ENCODE measurements at places on chromosomes 4 and X.

GRCh38 chrX:27933361-27933760 lies 47.9 kb downstream of the DCAF8L1 start:
- DNase-seq: no peak

GRCh38 chrX:45850775-45851433 lies 650.2 kb upstream of the DIPK2B start:
- no peak for DNase-seq

- no peak for DNase-seq
These were observed 104.1 kb downstream of the ZAR1 start for GRCh38 chr4:48594180-48594579.

DNA sequence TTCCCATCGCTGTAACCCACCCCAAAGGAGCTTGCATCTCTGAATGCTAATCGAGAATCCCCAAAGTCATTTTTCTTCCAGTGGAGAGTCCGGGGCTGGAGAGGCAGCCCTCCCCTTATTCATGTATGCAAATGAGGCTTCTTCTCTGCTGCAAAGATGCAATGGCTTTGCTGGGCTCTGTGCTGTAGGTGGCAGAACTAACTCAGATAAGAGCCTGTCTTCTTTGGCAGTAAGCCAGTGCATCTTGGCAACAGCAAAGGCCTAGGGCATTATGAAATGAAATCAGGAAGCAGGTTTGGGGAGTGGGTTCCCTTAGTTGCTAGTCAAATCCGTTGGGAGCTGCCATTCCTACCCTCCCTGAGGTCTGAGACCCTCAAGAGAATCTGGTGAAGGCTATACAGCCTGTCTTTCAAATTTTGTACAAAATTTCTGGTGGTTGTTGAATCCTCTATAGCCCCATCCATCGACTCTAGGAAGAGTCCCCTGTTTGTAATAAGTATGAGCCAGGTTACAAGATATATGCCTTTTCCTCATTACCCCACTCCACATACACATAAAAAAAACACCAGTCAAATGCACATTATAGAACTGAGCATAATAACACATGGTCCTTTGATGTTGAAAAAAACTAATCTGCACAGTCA lies 290.6 kb upstream of the TAPT1 start:
- DNase-seq: no peak

DNA sequence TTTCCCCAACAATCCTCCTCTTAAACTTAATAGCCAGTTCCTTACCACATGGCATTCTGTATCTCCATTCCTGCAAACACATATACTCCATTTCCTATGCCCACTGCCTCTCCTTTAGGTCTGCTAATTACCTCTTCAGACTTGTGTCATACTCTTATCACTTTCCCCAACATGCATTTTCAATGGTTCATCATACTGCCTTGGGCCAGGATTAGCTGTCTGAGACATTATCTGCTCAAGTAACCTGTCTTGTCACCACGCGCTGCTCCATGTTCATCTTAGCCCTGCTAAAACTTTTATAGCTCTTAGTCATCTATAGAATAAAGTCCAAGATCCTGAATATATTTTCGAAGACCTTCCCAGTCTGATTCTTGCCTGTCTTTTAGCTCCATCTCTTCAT lies 224.1 kb upstream of the GK2 start:
- DNase-seq: no peak

DNA sequence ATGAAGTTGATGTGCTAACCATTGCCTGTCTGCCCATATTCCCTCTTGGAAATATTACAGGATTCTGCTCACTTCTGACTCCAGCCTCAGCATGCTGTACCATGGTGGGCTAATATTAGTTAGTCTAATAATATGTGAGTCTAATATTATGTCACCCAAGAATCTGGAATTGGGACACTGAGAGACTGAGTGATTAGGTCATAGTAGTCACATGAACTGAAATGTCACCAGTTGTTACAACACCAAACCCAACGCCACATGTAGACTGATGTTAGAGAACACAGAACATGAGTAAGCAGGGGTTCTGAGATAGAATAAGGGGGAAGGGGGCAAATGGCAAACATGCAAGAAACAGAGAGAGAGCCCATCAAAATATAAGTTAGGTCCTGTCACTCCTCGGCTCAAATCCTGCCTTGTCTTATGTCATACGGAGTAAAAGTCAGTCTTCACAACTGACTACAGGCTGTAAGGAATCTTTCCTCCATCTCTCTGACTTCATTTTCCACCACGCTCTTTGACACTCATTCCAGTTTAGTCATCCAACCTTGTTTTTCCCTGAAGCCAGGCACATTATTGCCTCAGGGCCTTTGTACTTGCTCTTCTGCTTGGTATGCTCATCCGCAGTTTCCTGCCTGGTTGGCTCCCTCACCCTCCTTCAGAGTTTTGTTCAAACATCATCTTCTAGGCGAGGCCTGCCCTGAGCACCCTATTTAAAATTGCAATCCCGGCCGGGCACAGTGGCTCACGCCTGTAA lies 9.6 kb upstream of the SLAIN2 start:
- DNase-seq: no peak

GRCh38 chrX:70172964-70173363 lies 4.3 kb upstream of the DGAT2L6 start:
- DNase-seq: no peak

GRCh38 chrX:108412783-108413182 lies 25.4 kb downstream of the COL4A6 start:
- DNase-seq: no peak

DNA sequence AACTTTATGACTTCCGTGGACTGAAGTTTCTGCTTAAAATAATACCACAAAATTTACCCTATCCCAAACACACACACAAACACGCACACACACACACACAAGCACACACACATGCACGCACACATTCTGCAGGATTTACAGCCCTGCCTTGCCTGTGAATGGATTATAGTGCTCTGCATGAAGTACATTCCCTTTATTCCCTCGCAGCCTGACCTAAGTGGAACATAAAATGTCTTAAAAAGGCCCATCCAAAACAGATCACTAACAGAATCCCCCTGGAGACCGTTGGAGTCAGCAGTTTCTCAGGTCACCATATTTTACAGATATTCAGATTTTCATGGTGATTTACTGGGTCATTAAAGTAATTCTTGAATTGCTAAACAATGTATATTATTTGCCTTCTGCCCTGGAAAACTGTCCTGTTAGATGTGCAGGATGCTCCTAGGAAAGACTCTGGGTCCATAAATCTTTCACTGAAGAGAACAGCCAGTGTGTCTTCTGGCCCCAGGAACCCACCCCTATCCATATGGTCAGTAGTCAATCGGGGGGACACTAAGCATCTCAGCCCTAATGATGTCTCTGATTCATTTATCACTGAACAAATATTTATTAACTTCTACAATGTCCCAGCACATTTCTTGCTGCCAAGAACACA lies 587.7 kb upstream of the BOD1L1 start:
- DNase-seq: no peak

GRCh38 chr4:139503622-139504166 lies 49.8 kb downstream of the RAB33B start:
- no peak for DNase-seq

DNA sequence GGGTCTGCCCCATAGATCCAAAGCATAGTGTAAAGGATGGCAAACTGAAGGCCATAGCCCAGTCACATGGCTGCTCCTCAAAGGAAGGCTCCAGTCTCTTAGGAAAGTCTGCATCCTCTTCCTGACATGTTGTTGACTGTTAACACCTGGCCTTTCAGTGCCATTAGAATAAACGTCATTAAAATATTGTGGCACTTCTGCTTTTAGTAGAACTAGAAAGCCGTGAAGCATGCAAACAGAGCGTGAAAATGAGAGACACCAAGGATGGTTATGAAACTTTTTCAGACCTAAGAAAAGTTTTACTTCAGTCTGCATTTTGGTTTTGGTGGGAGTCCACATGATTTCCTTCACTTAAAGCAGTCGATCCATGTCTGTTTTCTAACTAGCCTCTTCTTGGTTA lies 41.1 kb upstream of the AFF2 start:
- no peak for DNase-seq

- DNase-seq: no peak
These were observed 12.7 kb downstream of the ART3 start for GRCh38 chr4:76087007-76087769.

DNA sequence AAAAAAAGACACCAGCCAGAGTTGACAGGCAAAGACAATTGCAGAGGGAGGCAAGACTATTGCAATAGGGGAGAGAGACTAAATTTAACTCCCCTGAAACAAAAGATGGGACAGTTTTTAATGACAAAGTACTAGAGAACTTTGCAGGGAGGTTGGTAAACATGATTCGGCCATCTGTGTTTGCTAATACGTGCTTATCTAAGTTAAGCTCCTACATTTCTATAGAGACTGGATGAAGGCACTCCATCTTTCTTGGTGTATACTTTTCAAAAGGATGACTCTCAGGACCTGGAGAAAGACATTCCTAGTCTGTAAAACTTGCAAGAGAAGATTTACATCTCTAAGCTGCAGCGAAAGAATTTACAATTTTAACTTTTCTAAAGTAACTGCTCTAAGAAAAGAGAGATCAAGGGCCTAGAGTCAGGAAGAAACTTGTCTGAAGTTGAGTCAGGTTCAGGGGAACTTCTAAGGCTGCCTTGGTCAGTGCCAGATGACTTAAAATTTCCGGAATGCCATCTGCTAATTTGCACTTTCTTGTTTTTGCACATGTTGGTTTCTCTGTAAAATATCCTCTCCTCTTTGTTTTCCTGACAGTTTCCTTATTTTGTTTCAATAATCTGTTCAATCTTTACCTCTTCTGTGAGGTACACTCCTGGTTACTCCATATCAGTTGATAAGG lies 10.6 kb downstream of the ADAM29 start:
- no peak for DNase-seq

GRCh38 chr4:77443941-77444340 lies 161.7 kb upstream of the CXCL13 start:
- no peak for DNase-seq

GRCh38 chrX:148664995-148665394 lies 164.6 kb downstream of the AFF2 start:
- no peak for DNase-seq

GRCh38 chrX:46782034-46782433 lies 23.1 kb upstream of the SLC9A7 start:
- DNase-seq: no peak

GRCh38 chrX:7086384-7086783 lies 61.1 kb upstream of the STS start:
- no peak for DNase-seq

DNA sequence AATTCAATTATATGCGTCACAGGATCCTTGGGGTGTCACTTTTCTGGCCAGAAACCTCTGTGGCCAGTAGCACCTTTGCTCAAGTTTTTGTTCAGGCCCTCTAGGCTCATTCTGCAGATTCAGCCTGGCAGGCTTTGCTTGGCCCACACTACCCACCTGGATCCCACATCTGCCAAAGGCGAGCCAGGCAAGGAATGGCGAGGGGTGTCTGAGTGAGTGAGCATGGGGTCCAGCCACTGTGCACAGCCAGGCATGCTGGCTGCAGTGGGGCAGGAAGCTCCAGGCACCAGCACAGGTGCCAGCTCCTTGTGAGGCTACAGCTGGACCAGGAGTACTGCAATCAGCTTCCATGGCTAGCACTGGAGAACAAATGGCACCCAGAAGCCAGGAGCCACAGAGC lies 914.9 kb downstream of the FSTL5 start:
- no peak for DNase-seq

DNA sequence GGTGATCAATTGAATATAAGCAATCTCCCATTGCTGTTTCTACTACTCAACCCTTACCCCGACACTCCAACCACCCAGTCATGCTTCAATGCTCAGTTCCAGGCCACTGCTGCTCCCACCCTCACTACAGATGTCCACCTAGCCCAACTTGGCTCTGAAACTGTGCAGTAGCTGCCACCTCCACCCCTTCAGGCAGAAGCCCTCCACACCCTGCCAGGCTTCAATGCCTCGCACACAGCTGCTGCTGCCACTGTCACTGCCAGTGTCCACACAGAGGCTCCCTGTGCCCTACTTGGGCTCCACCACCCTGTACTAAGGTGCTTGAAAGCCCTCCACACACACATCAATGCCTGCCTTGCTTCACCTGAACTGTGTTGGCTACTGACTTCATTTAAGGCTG lies 34.6 kb downstream of the LAMTOR3 start:
- DNase-seq: no peak

DNA sequence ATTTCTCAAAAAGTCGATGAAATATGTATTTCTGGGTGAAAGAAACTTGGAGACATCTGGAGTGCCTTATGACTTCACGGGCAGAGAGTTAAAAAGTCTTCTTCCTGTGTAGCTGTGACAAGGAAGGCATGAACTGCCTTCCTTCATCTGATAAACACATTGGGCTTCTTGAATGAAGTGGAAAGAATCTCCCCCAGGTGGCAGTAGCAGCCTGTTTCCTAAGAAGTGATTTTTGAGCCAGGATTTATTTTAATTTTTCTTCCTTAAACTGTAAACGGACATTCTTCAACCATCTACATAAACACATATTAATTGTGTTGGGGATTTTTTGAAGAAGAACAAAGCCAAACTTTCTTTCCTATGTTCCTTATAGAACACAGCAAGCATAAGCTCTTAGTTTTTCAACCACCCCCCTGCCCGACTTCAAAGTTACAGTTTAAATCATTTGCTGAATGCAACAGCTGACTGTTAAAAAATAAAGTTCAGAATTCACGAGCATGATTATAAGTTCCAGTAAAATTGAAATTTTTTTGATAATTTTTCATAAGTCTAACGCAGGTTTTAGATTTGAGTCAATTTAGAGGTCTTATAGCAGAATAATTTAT lies 980 bp upstream of the GIMD1 start:
- no peak for DNase-seq

GRCh38 chr4:180105362-180105761 lies 2137.8 kb upstream of the TENM3 start:
- DNase-seq: no peak

All from stimulated activated CD8-positive, alpha-beta memory T cell treated with anti-CD3 and anti-CD28 coated beads, Interleukin-2, amount 100 ng/mL, for 1 hour (primary cell).